ENCODE measurements at places on chromosomes 1 and 21.

GRCh38 chr1:227895828-227896685 is 51.7 kb downstream of the WNT9A start:
- DNase-seq = no peak

GRCh38 chr1:185151215-185151614 is 5.5 kb downstream of the TRMT1L start:
- no peak for DNase-seq

DNA sequence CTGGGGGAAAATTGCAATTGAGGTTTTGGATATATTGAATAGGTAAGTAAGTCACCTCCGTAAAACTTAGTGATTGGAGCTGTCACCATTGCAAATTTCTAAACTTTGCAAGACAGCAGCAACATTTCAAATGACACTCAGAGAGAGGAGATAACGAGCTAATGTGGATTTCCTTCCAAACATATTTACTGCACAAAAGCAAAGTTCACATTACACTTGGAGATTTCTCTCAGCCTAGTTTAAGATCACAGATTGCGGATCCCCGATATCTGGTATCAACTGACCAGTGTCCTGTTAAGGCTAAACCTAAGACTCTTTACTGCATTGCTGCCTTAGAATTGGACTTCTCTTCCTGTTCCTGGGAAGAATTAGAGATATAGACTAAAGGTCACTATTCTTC is 47.5 kb downstream of the ZNF697 start:
- no peak for DNase-seq

DNA sequence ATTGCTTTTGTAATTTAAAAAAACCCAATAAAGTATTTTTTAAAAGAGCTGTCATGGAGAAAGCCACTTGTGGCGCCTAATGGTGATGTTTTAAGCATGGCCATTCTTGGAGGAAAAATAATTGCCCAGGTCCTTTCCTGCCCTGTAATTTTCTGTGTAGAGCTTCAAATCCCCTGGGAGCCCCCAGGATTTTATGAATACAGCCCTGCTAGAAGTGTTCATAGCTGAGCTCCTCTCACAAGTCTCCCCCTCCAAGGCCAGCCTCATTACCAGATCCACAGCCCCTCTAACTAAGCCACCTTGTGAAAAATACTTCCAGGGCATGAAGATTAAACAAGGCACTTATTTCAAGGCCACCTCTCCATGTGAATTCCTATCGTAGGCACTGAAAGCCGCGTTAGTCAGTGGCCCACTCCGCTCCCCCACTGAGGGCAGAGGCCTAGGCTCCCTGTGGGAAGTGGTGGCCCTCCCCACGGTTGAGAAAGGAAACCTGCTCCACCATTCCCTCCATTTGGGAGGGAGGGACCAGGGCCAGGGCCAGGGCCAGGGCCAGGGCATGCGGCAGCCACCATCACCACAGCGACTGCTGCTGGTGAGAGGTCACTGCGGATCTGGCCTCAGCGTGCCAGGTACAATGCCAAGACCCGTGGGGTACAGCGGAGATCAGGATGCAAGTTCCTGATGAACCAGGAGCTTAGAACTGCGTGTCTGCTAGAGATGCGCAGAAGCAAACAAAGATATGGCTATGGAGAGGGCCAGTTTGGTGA is 83.1 kb downstream of the KCNN3 start:
- no peak for DNase-seq

- no peak for DNase-seq
Observed at GRCh38 chr1:116693759-116694480, 26.4 kb upstream of the IGSF3 start.

DNA sequence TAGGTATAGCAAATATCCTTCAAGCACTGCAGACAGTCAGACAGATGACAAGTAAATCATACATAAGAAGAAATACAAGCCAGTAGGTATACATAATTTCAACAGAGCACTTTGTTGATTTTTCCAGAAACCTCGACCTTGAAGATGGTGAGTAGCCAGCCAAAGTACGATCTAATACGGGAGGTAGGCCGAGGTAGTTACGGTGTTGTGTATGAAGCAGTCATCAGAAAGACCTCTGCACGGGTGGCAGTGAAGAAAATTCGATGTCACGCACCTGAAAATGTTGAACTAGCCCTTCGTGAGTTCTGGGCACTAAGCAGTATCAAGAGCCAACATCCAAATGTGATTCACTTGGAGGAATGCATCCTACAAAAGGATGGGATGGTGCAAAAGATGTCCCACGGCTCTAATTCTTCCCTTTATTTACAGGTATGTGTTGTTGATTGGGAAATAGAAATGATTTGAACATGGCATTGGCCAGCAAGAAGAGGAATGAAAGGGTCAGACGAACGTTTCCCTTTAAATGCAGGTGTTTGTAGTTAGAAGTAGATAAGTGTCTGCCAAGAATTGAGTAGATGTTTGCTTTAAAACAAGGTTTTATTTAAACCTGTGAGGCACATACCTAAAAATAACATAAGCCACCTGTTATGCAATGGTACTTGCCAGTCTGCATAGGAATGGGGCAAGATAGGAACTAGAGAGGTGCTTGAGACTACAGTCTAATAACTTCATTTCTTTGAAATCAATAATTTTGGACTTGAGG is 2.7 kb downstream of the PDIK1L start:
- no peak for DNase-seq

DNA sequence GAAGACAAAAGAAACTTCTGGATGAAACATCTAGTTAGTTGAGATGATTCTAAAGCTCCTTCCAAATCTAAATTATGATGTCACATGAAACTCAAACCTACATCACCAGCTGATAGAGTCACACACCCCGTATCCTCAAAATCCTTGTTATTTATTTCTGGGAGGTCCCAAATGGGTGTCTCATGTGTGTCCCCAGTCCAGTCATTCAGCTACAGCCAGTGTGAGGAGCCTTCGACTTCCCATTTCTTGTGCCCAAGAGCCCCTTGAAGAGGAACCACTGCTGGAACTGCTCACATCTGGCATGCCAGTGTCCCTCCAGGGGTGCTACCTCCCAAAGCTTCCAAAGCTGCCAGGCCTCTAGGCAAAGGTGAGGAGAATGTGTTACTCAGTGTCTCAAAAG is 32.5 kb upstream of the KCNA3 start:
- DNase-seq = no peak

DNA sequence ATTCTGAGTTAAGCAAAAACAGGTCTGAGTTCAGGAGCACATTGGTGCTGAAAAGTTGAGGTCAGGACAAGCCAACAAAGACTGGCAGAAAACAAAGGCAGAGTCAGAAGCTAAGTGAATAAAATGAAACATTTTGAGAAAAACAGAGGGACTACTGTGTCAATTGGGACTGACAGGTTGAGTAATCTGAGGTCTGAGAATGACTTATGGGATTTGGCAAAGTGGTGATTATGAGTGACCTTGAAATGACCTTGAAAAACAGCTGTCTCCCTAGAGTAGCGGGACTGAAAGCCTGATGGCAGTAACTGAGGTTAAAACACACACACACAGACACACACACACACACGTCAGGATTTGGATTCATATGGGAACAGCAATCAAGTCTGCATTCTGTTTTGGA is 8.8 kb upstream of the COG2 start:
- DNase-seq = no peak

DNA sequence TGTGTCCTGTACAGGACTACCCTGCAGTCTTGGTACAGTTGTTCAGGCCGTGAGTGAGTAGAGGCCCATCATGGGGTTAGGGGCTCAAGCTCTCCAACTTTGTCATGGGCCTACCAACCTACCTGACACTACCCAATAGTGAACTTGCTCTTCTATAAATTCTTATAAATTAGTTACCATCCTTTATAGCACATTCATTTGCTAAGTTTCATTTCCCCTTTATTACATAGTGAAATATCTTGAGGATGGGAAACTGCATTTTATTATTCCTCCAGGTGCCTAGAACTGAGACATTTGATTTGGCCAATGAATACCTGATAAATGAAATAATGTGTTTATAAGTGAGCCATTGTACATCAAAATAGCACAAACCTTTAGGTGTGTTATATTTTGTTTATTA is 9.1 kb upstream of the CTH start:
- no peak for DNase-seq

- DNase-seq = no peak
Observed at GRCh38 chr1:93692451-93692861, 10.8 kb upstream of the BCAR3 start.

GRCh38 chr1:192104852-192105251 is 53.4 kb upstream of the RGS18 start:
- DNase-seq = no peak

GRCh38 chr1:19205845-19206244 is 4.2 kb downstream of the UBR4 start:
- no peak for DNase-seq

DNA sequence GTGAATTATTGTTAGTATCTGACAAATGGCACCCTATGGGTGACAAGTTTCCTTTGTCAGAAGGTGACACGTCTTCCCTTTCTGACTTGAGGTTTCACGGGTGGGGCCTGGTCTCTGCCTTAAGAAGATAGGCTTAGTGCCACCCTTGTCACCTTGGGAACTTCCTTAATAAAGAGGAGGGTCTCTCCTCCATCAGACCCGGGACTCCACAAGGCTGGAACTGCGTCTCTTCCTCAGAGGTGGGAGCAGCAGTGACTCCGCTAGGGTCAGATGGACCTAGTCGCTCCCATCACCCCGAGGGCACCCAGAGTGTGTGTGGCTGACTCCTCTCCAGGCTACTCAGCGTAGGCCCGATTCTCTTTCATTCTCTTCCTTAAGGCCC is 774 bp upstream of the WDTC1 start:
- DNase-seq = peak; percentile 28

- DNase-seq = no peak
Observed at GRCh38 chr1:209609041-209609790, 25.7 kb downstream of the CAMK1G start.

DNA sequence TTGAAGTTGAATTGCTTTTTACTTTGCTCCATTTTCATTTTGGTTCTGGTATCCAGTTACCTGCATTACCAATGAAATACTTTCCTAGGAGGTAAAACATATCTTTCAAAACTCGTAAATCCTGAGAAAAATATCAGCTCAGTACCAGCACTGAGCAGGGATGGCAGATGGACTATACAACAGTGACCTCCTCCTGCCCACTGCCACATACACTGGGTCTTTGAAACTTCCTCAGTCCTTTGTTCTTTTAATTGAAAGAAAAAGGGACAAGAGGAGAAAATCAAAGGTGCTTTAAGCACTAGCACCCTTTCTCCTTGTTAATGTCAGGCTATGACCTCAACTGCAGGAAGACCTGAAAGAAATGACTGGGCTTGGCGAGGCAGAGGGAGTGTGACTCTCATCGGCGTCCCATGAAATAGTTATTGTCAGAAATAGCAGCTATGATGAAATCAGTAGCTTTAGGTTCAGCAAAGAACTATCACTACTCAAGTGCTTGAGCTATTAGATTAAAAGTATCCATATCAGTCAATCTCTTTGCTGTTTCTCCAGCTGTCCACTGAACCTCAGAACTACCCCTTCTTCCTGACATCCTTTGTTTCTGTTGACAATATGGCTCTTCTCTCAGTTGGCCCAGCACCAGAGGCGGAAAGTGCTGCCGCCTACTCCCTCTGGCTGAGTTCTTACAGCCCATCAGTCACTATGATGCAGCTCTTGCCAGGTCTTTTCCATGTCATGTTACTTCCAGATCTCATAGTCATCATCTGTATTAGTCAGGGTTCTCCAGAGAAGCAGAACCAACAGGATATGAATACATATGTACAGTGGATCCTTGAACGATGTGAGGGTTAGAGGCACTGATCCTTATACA is 207.0 kb upstream of the MAP1LC3C start:
- DNase-seq = no peak

GRCh38 chr21:33578959-33579542 is 9.4 kb downstream of the DONSON start:
- DNase-seq = no peak

DNA sequence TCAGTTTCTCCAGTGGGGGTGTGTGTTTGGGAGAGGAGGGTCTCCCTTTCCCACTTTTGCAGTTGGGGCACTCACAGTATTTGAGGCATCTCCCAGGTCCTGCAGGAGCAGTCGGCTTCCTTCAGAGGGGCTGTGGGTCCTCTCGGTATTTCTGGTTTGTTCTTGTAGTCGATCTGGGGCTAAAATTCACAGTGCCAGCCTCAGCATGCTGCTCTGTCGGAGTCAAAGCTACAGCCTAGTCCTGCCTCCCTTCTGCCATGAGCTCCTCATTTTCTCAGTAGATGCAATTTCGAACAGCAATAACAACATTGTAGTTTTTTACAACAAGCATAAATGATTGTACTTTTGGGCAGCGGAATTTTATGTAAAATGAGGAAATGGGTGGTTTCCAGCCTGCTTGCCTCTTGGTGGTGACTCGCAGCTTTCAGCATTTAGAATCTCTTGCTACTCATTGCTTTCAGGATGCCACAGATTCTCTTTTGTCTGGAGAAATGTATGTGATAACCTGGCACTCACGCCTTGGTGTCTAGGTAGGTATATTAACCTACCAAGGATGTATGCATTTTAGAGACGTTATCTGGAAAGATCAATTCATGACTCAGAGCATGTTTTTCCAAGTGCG is 82.4 kb upstream of the C21orf91 start:
- no peak for DNase-seq

GRCh38 chr1:157119448-157119847 is 18.7 kb downstream of the ETV3 start:
- DNase-seq = no peak

- no peak for DNase-seq
Observed at GRCh38 chr1:22508991-22509390, 54.3 kb upstream of the EPHA8 start.

DNA sequence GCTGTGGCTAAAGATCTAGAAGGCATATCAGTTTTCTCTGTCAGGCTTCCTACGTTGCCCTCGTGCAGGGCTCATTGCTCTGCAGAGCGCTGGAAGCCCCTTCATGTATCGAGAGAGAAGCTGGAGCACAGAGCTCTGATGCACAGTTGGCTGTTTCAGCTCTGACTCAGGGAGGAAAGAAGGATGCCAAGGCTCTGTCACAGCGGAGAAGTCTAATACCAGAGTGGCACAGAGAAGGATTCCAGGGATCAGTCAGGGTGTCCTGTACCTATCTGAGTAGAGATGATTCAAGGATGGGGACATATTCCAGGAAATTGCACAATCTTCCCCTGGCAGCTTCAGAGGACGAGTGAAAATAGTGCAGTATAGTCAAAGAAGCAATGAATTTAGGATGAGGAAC is 179.2 kb upstream of the FMN2 start:
- DNase-seq = no peak

GRCh38 chr1:55594701-55595100 is 379.5 kb upstream of the USP24 start:
- DNase-seq = no peak

DNA sequence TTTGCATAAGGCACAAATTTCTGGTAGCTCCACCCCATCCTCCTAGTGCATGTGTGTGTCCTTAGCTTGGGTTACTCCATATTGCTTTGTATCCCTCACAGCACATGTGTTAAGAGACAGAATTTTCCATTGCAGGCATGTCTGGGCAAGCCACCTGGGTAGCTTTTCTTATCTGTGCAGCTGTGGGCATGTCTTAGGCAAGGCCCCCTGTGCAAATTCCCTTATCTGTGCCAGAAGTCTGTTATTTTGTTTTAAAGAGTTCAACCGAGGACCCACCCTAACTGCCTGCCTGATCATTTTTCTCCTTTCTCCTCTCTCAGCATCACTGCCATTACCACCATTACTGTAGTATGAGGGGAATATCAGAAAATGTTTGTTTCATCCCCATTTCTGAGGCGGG is 131.9 kb downstream of the CYYR1 start:
- DNase-seq = no peak

GRCh38 chr1:195173753-195174152 is 1434.5 kb downstream of the KCNT2 start:
- DNase-seq = no peak

Measured in activated CD8-positive, alpha-beta T cell treated with anti-CD3 and anti-CD28 coated beads, Interleukin-2, amount 10 ng/mL, durations not matched to agents 7 days and 5 days (primary cell).